ENCODE measurements at places on chromosomes 5 and 9.

DNA sequence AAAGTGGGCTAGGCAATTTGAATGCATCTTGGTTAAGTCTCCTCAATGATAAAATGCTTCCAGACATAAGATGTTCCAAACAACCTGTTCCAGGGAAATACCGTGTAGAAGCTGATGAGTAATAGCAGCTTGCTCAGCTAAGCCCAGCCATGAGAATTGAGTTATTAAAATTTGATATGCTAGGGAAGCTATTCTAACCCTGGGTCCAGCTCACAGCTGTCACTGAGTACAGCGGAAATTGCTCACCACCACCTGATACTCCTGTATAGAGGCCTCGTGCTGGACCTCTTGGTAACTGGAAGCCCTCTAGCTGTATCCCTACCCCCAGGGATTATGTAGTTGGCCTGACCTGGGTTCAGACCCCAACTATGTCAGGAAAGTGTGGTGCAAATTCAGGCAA lies 521.3 kb upstream of the TRPC7 start:
- no peaks in the 10 kb centered on the region for H3K36me3 ChIP-seq
- H3K4me3 ChIP-seq = no peak overlapping the region
- H3K27me3 ChIP-seq = no peaks in the 10 kb centered on the region
- H3K27ac ChIP-seq = no peak overlapping the region
- no peaks in the 10 kb centered on the region for H3K4me1 ChIP-seq
- no peak for DNase-seq

DNA sequence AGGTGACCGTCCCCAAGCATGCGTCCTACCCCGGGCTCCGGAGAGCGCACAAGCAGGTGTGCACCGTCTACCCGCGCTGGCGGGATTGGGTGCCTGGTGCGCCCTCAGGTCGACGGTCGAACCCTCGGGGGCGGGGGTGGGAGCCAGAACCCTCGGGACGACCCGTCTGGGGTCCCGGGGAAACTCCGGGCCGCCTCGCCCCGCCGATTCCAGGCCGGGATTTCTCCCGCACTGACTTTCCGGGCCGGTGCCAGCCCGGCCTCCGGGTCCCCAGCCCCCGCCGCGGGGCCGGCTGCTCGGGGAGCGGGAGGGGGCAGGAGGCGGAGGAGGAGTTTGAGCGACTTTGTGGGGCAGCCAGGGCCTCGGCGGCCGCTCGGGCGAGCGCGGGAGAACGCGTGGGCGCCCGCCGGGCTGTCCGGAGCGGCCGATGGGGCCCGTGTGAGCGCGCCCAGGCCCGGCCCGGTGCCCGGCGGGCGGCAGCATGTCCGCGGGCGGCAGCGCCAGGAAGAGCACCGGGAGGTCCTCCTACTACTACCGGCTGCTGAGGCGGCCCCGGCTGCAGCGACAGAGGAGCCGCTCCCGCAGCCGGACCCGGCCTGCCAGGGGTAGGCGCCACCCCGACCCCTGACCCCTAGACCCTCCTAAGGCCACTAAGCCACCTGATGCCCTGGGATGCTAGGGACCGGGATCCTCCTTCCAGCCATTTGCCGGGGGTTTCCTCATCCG lies at the start of gene DAB2IP:
TSS of gene DAB2IP (plus strand) at position 340 of the 726 bp plus-strand sequence. CDS start at position 482, 142 bp downstream.
- H3K27me3 ChIP-seq = no peaks in the 10 kb centered on the region
- H3K36me3 ChIP-seq = no peaks in the 10 kb centered on the region
- peak within 1 kb of the TSS; percentile 32 for H3K27ac ChIP-seq
- DNase-seq = peak; percentile 76

DNA sequence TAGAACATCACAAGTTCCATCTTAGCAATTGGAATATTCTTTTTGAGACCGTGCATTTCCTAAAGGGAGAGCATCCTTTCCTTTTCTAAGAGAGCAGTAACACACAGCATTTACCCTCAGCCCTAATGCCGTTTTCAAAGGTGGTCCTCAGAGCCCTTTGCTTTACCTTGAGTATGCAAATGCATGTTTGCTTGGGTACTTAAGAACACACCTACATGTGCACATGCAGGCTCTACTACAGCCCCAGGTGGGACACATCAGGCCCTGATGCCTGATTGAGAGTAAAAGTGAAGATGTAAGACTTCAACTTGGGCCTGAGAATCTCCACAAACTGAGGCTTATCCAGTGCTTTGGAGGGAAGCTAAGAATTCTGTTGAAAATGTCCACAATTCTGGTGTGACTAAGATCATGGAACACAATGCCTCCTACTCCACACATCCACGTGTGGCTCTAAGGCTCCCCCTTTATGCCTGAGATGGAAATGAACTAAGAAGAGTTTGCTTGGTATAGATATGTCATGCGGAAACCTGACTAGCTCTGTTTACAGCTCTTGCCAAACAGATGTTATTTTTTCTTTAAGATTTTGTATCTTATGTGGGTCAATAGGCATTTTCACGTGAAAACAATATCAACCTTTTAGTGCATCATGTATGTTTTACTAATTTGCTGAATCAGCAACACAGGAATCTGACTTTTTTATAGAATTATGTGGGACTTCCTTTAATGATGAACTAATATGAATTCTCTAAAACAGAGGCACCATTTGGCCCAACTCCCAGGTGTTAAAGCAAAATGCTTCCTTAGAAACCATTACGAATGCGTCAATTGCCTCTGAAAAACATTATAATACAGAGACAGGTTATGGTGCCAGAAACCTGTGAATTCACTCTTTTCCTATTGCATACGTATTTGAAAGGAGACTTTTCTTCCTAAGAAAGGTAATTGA lies 48.9 kb upstream of the SLC2A8 start:
- H3K4me1 ChIP-seq = peaks cover 4% of the 10 kb centered on the region
- H3K27ac ChIP-seq = no peak overlapping the region
- no peaks in the 10 kb centered on the region for H3K27me3 ChIP-seq
- no peaks in the 10 kb centered on the region for H3K36me3 ChIP-seq

DNA sequence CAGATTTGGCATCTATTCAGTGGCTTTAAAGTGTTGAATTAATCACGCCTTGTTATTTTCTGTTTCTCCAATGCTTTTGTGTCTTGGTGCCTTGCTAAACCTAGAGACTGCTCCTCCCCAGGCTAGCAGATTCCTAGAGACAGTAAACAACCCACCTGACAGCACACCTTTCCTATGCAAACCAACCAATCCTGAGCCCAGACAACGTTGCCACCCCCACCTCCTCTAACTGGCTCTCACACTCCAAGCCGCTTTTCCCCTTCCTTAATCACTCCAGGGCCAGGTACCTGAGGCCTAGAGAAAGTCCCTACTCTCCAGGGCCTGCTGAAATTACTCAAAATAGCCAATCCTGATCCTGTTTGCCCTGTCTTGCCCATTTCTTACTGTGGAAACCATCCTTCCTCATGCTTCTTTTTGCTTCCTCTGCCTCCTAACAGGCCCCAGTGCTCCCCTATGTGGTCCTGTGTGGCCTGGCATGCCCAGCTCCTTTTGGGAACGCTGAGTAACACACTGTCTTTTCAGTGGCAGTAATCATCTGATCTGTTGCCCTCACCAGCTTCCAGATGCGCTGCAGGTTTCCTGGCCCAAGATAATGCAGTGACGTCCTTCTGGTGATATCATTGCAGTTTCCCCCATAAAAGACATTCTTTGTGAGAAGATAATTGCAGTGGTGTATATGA lies 53.4 kb downstream of the GAS1 start:
- H3K27ac ChIP-seq = no peak overlapping the region
- no peak overlapping the region for H3K4me3 ChIP-seq
- H3K36me3 ChIP-seq = no peaks in the 10 kb centered on the region
- DNase-seq = peak; percentile 18

DNA sequence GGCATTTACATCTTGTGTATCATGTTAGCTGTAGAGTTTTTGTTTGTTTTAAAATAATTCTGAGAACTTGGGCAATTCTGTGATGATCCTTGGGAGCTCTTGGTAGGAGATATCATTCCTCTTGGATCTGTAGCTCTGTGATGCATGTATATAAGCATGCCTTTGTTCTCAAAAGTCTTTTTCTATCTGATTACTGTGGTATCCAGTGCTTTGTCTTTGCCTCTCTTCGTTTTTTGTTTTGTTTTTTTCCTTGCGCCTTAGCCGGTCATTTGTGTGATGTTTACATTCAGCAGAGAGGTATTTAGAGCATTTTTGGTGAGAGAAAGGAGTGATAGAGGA lies 110.0 kb downstream of the PAM start:
- H3K27me3 ChIP-seq = no peaks in the 10 kb centered on the region
- no peak for DNase-seq
- no peaks in the 10 kb centered on the region for H3K36me3 ChIP-seq
- peak overlapping the region; percentile 61 for H3K4me3 ChIP-seq

- DNase-seq = no peak
- no peak overlapping the region for H3K4me3 ChIP-seq
- no peaks in the 10 kb centered on the region for H3K27me3 ChIP-seq
- H3K27ac ChIP-seq = no peak overlapping the region
- H3K4me1 ChIP-seq = no peaks in the 10 kb centered on the region
Measured at GRCh38 chr5:172334196-172334595, 50.6 kb upstream of the UBTD2 start.

DNA sequence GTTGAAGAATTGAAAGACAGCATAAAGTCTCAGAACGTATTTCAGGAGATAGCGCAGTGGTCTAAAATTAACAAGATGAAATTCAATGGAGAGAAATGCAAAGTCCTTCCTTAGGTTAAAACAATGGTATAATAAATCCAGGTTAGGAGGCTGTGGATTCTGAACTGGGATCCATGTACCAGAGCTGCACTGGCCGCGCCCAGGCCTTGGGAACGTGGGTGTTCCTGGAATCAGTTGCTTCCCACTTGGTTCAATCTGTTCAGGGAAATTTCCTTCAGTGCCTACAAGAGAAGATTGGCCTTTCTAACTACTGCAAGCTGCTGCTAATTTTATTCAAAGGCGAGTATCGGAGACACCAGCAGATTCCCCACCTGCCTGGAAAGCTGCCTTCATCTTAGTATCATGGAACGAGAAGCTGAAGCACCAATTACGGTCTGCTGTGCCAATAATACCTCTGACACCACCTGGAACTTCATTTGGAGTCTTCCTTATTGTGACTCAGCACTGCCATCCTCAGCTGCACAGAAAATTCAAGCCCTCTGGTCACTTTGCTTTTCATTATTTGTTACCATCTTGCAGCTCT lies 14.3 kb upstream of the CTNND2 start:
- no peaks in the 10 kb centered on the region for H3K4me1 ChIP-seq
- no peak overlapping the region for H3K4me3 ChIP-seq
- H3K27ac ChIP-seq = no peak overlapping the region
- no peak for DNase-seq
- H3K36me3 ChIP-seq = no peaks in the 10 kb centered on the region

- H3K4me1 ChIP-seq = no peaks in the 10 kb centered on the region
- no peaks in the 10 kb centered on the region for H3K27me3 ChIP-seq
- no peaks in the 10 kb centered on the region for H3K36me3 ChIP-seq
- H3K27ac ChIP-seq = no peak overlapping the region
Measured at GRCh38 chr9:116497095-116497890, 189.8 kb upstream of the TRIM32 start.

- H3K27me3 ChIP-seq = no peaks in the 10 kb centered on the region
- H3K4me3 ChIP-seq = peak overlapping the region; percentile 84
- no peak for DNase-seq
Measured at GRCh38 chr9:96567203-96567700, 52.4 kb downstream of the CDC14B start.

DNA sequence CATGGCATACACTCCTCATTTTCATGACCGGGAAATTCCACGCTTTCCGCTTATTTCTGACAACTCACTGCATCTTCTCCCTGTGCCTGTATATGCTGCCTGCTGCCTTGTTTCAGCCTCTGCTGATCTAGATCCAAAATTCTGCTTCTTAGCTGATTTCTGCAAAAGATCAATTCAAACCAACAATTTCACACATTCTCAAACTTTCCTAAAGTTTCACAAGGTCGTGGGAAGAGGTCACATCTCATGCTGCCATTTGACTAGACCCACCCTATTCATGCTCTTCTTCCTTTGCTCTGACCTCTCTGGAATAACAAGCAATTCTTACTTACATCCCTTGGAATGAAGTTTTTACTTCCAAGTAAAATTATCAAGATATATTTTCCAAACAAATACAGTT lies 84.5 kb downstream of the TMEM167A start:
- H3K4me1 ChIP-seq = no peaks in the 10 kb centered on the region
- H3K27ac ChIP-seq = no peak overlapping the region
- H3K4me3 ChIP-seq = no peak overlapping the region

GRCh38 chr9:130696139-130696650 lies 2.6 kb downstream of the EXOSC2 start:
- no peak overlapping the region for H3K27ac ChIP-seq
- H3K4me1 ChIP-seq = peaks cover 11% of the 10 kb centered on the region
- H3K36me3 ChIP-seq = no peaks in the 10 kb centered on the region
- H3K4me3 ChIP-seq = no peak overlapping the region
- no peak for DNase-seq

DNA sequence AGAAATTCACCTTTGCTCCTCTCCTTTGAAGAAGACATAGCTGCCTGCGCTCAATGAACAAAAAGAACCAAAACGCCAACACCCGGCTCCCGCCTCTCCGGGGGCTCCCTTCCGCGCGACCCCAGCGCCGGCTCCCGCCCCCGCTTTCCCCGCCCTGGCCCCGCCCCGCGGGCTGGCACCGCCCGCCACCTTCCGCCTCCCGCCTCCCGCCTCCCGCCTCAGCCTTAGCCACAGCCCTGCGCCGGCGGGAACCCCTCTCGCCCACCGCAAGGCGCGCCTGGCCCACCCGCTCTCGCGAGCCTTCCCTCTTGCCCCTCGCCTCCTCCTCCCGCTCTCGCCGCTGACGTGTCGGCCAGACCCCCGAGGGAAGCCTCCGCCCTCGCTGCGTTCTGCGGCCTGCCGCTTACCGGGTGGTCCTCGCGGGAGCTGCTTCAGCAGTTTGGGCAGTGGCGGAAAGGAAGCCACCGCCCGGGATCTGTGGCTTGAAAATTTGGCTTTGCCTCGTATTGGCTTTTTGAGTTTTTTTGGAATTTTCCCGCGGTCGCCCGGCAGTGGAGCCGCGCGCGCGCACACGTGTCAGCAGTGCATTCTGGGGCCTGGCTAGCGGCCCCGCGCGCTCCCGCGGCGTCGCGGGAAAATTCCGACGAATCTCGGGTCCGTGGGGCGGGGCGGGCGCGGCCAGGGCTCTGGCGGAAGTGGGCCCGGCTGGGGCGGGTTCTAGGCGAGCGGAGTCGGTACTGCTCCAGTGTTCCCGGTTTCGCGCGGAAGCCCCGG lies at the start of gene FANCC:
TSS of gene FANCC (minus strand) at position 591 of the 774 bp plus-strand sequence. CDS start 68,418 bp downstream, outside the sequence.
- no peaks in the 10 kb centered on the region for H3K27me3 ChIP-seq
- peak within 1 kb of the TSS; percentile 82 for H3K27ac ChIP-seq
- H3K4me3 ChIP-seq = peak within 1 kb of the TSS; percentile 96
- H3K36me3 ChIP-seq = no peaks in the 10 kb centered on the region
- no peaks in the 10 kb centered on the region for H3K4me1 ChIP-seq
- peak; percentile 90 for DNase-seq

DNA sequence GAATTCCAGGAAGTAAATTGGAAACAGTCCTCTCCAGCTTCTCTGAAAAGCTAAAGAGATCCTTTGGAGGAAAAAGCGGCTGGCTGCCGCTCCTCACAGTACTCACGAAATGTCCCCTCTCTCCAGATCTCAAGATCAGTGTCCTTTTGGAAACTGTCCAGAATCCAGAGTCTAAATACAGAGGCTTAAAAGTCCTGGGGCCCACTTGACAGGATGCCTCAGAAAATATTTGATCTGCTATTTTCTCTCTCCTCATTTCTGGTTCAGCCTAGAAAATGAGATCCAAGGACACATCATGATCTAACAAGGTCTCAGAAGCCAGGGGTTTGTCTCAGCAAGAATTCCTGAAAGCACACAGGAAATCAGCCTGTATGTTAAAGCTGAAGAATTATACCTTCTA lies 7.2 kb downstream of the C1QTNF2 start:
- DNase-seq = no peak
- H3K36me3 ChIP-seq = no peaks in the 10 kb centered on the region
- no peak overlapping the region for H3K4me3 ChIP-seq
- H3K27ac ChIP-seq = no peak overlapping the region
- H3K27me3 ChIP-seq = no peaks in the 10 kb centered on the region

Measured in pancreas (tissue), 10 donors.